ENCODE measurements at places on chromosomes 1 and 21.

- DNase-seq, result no peak
Observed at GRCh38 chr1:242449661-242450060, 74.8 kb downstream of the PLD5 start.

GRCh38 chr1:180482425-180483275, 19.7 kb downstream of the ACBD6 start:
- DNase-seq, result no peak

DNA sequence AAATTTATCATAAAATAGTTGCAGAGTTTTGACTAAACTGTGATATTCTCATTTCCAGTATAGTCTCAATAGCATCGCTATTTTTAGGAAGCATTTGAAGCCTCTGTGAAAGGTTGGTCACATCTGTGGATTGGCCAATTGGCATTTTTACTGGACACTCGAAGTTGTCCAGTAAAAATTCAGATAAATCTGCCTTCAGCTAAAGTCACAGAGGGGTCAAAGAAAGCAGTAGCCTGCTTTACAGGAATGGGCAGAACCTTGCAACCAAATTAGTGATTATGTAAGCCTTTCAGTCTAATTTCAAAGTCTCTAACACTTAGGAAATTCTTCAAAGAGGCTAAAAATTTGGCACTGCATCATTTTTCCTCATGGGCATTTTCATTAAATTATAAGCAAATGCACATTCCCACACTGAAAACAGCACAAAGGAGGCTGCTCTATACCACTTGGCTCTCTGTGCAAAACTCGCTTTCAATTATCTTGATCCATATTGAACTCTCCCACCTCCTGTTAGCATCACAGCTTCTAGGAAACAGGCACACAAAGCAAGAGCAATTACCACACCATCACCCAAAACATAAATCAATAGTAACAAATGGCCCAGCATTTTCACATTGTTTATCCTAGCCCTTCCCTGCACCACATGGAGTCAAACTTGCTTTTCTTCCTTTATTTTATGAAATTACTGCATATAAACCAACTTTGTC, 318.5 kb upstream of the DUSP10 start:
- no peak for DNase-seq

- DNase-seq, result no peak
Observed at GRCh38 chr1:201406831-201407406, 7.8 kb upstream of the LAD1 start.

- no peak for DNase-seq
Observed at GRCh38 chr1:4267381-4268261, 367.5 kb upstream of the C1orf174 start.

DNA sequence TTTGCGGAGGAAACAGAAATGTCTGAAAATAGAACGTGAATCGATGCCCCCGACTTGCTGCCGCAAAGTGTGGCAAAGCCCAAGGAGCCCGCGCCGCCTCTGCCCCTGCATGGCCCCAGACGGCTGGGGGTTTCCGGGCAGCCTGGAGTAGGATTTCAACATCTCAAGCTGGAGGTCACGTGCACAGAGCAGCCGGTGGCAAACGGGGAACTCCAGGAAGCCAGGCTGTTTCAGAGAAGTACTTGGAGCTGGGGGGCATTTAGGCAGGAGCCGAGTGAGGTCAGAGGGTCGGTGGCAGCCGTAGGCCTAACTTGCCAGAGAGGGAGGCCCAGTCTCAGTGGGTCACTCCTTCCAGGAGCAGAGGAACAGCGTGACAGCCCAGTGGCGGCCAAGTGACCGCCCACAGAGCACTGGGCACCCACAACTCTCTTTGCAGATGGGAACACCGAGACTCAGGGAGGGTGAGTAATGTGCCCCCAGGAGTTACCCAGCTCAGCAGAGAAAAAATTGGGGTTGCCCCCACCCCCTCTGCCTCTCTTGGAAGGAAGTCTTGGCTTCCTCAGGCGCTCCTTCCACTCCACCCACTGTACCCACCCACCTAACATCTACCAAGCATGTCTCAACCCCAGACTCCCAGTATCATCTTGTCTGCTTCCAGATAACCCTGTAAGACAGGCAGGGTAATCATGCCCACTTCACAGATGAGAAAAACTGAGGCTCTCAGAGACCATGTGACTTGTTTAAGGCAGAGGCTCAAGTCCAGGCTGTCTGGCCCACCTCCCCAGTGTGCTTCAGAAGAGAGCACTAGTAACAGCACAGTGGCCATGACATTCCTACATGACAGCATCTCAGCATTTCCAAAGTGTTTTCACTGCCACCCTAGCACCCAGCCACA, 179.4 kb downstream of the HIVEP3 start:
- peak; percentile 92 for DNase-seq

GRCh38 chr1:204419064-204419403, 7.4 kb upstream of the PPP1R15B start:
- DNase-seq, result no peak

DNA sequence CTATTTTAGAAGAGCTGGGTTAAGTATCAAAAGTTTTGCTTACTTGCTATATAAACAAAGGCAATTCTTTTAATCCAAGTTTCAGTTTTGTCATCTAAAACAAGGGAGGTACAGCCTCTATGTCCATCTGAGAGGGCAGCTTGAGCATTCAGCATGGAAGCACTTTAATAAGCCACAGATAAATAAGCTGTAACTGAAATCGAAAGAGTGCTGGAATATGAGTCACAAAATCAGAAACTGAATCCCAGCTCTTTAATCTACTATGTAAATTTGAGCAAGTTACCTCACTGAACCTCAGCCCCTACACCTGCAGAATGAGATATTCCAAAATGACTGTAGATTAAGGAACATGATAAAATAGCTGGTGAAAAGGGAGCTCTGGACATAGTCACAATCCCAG, 80.0 kb upstream of the HP1BP3 start:
- no peak for DNase-seq

DNA sequence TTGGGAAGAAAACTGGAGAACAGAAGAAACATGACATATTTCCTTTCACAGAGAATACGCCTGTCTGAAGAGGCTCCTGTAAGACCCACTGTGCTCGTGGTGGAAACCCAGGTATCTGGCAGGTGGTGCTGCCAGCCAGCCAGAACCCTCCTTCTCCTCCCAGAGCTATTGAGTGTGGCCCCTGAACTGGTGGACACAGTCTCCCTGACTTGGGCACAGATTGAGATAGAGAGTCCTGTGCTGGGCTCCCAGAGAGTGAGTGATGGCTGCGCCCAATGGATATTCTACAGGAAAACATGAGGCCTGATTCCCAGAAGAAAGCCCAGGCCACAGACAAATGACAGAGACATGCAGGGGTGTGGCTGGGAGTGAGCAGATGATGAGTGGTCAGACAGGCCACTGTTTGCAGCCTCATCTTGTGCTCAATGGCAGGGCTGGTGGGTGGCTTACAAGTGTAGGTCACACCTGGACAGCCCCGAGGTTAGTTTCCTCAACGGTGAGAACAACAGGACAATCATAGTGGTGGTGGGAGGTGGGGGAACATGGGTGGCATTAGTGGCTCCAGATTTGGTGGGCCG, 127.9 kb downstream of the PTPRU start:
- no peak for DNase-seq

GRCh38 chr1:62235576-62235975, 40.9 kb downstream of the L1TD1 start:
- DNase-seq, result no peak

DNA sequence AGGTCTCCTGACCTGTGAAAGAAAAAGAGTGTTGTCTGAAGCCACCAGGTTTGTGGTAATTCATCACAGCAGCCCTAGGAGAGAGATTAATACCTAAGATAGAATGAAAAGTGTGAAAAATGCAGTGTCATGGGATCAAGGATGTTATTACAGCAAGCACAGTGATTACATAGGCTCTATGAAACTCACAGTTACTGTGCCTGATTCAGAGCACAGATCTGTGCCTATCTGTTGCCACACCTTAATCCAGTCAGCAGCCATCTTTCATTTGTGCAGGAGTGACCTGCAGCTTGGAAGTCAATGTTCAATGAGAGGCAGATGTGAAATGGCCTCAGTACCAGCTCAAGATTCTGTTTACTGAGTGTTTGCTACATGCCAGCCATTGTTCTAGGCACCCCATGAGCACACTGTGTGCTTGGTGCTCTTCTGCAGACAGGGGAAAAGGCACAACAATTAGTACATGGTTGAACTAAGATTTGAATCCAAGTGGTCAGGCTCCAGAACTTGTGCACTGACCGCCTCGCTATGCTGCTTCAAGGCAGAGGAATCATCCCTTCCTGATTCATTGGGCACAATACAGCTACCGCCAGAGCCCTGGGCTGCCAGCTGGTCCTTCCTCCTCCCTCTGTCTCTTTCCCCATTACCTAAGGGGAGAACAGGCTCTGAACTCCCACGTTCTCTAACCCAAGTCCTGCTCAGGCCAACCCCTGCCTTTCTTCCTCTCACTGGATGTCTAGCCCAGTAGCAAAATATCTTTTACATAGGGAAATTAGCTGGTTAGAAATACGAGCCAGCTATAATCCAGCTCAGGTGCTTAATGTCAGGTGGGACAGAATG, 56.3 kb upstream of the NEK2 start:
- no peak for DNase-seq

DNA sequence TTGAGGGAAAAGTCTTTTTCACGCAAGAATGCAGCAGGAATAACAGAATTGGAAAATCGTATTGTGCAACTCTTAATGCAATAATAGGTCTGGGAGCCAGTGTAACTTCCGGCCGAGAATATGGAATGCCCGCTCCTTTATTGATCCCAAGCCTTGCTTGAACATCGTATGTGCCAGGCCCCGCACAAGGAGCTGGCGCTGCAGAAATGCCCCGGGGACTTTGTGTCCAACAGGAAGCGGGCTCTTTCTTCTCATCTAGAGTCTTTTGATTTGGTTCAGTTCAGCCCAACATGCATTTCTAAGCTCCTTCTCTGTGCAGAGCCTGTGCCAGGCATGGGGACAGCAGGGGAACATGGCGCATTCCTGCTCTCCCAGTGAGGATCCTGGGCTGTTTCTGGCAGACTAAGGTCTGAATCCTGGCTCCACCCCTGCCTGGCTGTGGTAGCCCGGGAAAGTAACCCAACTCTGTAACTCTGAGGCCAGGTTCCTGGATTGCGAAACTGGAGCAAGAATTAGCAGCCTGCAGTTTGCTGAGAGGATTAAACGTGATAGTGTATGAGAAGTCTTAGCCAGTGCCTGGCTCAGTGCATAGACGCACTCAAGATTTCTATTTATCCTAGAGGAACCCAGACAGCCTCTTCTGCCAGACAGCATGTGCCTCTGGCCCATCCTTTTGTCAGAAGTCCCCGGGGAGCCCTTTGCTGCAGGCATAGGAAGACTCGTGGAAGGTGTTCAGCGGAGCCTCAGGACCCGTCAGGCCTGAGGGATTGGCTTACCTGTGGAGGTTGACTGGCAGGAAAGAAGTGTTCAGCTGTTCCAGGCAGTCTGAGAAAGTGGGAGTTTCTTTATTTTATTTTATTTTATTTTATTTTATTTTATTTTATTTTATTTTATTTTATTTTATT, 987 bp upstream of the CDCP2 start:
- no peak for DNase-seq

- no peak for DNase-seq
Observed at GRCh38 chr1:14135070-14135469, 435.1 kb downstream of the PRDM2 start.

All from stimulated activated naive CD8-positive, alpha-beta T cell treated with anti-CD3 and anti-CD28 coated beads, Interleukin-15, Interleukin-2, amounts not matched to agents 100 U/mL and 50 U/mL, for 24 hours (primary cell).